ENCODE measurements at places on chromosomes 6 and 20.

DNA sequence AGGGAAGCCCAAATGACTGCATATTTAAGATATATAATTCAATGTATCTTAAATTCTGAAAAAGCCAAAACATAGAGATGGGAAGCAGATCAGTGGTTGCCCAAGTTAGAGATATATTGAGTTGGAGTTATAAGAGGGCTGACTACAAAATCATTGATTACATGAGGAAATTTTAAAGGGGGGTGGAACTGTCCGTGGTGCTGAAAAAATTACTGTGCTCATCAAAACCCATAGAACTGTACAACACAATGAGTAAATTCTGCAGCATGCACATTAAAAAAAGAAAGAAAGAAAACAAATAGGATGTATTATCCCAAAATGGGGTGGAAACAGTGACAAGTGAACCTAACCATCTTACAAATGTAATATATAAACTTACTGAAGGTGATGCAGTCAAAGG lies 100.9 kb downstream of the FUT9 start:
- H3K27me3 ChIP-seq, result no peaks in the 10 kb centered on the region
- H3K4me3 ChIP-seq, result no peak overlapping the region
- DNase-seq, result no peak
- H3K4me1 ChIP-seq, result no peaks in the 10 kb centered on the region
- no peaks in the 10 kb centered on the region for H3K36me3 ChIP-seq
- no peak overlapping the region for H3K27ac ChIP-seq

DNA sequence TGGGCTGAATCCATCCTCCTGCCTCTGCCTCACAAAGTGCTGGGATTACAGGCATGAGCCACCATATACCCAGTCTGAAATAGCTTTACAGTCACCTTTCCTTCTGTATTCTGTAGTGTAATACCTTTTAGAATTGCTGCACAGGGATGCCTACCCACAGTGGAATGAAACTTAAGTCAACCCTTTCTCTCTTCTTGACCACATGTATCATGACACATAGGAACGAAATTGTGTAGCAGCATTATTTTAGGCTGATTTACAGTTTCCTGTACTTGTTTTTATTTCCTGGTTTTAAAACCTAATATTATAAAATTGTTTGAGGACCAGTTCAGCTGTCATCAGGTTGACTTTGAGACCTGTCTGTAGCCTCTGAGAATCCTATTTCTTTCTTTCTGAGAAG lies 297.8 kb downstream of the ZFAND3 start:
- no peaks in the 10 kb centered on the region for H3K27me3 ChIP-seq
- no peak overlapping the region for H3K27ac ChIP-seq
- H3K4me1 ChIP-seq, result no peaks in the 10 kb centered on the region
- no peak overlapping the region for H3K4me3 ChIP-seq
- peaks cover 4% of the 10 kb centered on the region for H3K36me3 ChIP-seq
- DNase-seq, result no peak

DNA sequence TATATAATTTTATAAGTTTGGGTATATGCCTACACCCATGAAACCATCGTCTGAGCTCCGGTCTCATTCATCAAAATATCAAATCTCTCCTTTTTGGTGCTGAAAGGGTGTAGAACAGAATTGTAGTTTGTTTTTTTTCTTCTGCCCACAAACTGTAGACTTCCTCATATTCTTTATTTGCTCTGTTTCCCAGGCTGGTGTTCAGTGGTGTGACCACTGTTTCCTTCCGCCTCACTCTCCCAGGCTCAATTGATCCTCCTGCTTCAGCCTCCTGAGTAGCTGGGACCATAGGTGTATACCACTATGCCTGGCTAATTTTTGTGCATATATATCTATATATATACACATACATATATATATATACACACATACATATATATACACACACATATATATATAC lies 139.6 kb upstream of the HCRTR2 start:
- H3K4me1 ChIP-seq, result no peaks in the 10 kb centered on the region
- H3K36me3 ChIP-seq, result no peaks in the 10 kb centered on the region
- no peak overlapping the region for H3K27ac ChIP-seq
- no peak overlapping the region for H3K4me3 ChIP-seq
- DNase-seq, result no peak
- H3K27me3 ChIP-seq, result no peaks in the 10 kb centered on the region

- no peak overlapping the region for H3K27ac ChIP-seq
- no peaks in the 10 kb centered on the region for H3K4me1 ChIP-seq
- DNase-seq, result no peak
Observed at GRCh38 chr6:51303338-51303737, 484.7 kb downstream of the TFAP2B start.

GRCh38 chr6:9540126-9540525 lies 874.7 kb downstream of the TFAP2A start:
- no peak overlapping the region for H3K4me3 ChIP-seq
- H3K27me3 ChIP-seq, result no peaks in the 10 kb centered on the region
- DNase-seq, result no peak
- H3K36me3 ChIP-seq, result no peaks in the 10 kb centered on the region
- H3K4me1 ChIP-seq, result no peaks in the 10 kb centered on the region
- H3K27ac ChIP-seq, result no peak overlapping the region

DNA sequence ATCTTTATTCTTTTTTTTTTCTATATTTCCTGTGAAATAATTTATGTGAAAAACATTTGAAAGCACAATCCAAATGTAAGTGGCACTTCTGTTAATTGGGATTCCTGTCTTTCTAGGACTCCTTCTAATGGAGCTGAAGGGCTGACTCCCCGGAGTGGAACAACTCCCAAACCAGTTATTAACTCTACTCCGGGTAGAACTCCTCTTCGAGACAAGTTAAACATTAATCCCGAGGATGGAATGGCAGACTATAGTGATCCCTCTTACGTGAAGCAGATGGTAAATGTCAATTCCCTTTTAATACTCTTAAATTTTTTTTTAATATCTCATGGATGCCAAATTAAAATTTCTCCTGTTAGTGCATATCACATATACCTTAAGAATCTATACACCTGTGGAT lies 35.0 kb downstream of the CDC5L start:
- no peak overlapping the region for H3K27ac ChIP-seq
- DNase-seq, result no peak
- H3K4me1 ChIP-seq, result no peaks in the 10 kb centered on the region
- H3K4me3 ChIP-seq, result no peak overlapping the region

DNA sequence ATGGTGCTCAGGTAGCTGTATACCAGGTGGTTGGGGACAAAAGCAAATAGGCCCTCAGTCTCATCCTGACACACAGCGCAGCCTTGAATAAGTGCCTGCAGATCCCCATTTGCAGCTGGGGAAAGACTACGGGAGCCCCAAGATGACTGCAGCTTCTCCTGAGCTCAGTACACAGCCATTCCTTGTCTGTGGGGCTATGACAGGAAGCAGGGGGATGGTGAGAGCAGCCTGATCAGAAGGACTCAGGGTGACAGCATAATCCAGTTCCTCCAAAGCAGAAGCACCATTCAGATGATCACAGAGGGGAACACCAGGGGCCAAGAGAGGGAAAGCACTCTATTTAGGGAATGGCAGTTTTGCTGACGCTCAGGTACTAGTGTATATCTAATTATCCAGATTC lies 104.8 kb upstream of the MOCS1 start:
- no peak overlapping the region for H3K4me3 ChIP-seq
- no peaks in the 10 kb centered on the region for H3K27me3 ChIP-seq
- H3K27ac ChIP-seq, result no peak overlapping the region

DNA sequence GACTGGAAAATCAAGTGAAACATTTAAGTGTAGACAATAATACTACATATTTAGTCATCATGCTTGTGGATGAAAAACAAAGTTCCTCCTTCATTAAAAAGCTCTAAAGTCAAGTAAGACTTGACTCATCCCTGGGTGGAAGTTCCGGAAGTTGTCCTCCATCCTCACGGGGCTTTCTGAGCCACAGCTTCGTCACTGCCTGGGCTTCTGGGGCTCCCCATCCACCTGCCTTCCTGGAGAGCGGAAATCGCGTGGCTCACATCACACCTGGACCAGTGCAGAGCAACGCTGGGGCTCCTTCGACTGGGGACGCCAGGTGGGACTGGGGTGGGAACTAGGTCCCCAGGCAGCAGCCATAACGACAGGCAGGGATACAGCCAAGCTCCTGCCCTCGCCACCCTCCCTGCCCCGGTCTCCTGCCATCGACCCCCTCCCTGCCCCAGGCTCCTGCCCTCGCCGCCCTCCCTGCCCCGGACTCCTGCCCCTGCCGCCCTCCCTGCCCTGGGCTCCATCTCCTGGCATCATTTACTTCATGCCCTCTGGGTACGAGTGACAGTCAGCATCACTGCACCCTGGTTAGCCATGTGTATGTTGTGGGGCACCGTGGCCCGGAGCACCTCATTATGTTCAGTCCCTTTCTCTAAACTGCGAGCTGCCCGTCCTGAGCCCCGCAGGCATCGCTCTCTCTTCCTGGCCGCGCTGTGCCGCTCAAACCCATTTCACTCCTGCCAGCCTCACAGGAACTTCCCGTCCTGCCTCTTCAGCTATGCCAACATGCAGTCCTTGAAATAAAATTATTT lies 12.9 kb downstream of the THBS2 start:
- H3K4me1 ChIP-seq, result peaks cover 3% of the 10 kb centered on the region
- DNase-seq, result no peak
- peak overlapping the region; percentile 57 for H3K27ac ChIP-seq
- peaks cover 59% of the 10 kb centered on the region for H3K36me3 ChIP-seq
- H3K27me3 ChIP-seq, result no peaks in the 10 kb centered on the region

DNA sequence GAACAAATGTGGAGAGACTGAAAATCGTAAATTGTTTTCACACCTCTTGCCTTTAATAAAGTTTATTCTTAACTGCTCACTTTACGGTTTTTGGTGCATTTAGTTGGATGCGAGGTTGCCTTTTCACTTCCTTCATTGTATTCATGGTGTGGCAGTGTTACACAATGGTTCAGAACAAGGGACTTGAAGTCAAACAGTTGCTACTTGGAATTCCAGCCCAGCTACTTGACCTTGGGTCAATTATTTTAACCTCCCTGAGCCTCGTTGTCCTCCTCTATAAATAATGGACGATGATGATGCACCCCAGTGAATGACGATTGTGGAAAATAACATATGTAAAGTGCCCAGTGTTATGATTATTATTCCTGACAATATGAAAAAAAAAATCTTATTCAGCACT lies 72.3 kb downstream of the CARMIL1 start:
- peaks cover 7% of the 10 kb centered on the region for H3K4me1 ChIP-seq
- H3K36me3 ChIP-seq, result no peaks in the 10 kb centered on the region
- no peaks in the 10 kb centered on the region for H3K27me3 ChIP-seq
- peak overlapping the region; percentile 10 for H3K27ac ChIP-seq

DNA sequence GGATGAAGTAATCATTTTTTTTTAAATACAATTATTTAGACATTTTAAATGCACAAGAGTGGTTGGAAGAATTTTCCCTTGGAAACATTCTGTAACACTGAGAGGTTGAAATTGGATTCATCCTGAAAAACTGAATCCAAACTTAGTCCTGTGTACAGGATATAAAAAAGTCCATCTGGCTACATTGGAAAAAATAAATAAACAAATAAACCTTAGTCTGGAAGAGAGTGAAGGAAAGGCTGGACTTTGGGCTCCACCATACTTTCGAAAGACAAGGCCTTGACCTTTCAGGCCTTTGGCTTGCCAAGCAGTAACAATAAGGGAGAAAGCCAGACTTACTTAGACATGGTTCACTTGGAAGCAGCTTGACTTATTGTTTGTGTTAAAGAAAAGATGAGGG lies 664.3 kb downstream of the TENT5A start:
- H3K36me3 ChIP-seq, result no peaks in the 10 kb centered on the region
- no peak overlapping the region for H3K4me3 ChIP-seq
- H3K27ac ChIP-seq, result no peak overlapping the region
- DNase-seq, result no peak

DNA sequence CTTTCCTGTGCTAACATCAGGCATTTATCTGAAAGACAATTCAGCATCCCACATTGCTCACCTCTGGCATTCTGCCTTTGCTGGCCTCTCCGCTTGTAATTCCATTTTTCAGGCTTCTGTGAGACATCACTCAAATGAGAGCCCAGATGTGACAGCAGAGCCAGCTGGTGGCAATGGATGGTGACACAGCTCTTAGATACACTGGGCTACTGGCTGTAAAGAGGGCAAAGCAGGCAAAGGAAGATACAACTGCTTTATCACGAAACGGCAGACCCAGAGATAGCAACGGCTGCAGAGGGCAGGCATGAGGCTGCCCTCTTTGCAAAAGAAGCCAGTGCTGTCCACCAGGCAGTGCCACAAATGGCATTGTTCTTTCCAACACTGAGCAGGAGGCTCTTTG lies 329.8 kb downstream of the KIF16B start:
- no peaks in the 10 kb centered on the region for H3K27me3 ChIP-seq
- H3K4me1 ChIP-seq, result no peaks in the 10 kb centered on the region
- no peak for DNase-seq

- no peaks in the 10 kb centered on the region for H3K27me3 ChIP-seq
- DNase-seq, result peak; percentile 93
- peak overlapping the region; percentile 36 for H3K4me3 ChIP-seq
- peak overlapping the region; percentile 78 for H3K27ac ChIP-seq
Observed at GRCh38 chr6:157198425-157199279, 124.7 kb downstream of the TMEM242 start.

DNA sequence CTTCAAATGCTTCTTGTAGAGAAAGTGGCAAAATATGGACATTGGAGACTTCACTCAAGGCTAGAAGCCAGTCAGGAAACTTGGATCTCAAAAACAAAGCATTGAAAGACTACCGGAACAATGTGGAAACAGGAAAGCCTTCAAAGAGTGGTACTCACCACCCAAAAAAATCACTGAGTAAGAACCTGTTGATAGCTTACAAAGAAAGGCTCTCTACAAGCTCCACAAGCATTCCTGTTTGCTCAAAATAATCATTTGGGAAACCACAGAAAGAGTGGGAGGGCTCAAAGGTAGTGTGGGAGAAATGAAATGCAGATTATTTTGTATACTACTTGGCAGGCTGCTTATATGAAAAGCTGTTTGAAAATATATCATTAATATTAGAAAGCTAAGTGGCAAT lies 9.5 kb upstream of the DST start:
- peaks cover 27% of the 10 kb centered on the region for H3K4me1 ChIP-seq
- H3K4me3 ChIP-seq, result no peak overlapping the region
- DNase-seq, result no peak
- peak overlapping the region; percentile 54 for H3K27ac ChIP-seq
- H3K36me3 ChIP-seq, result peaks cover 5% of the 10 kb centered on the region

DNA sequence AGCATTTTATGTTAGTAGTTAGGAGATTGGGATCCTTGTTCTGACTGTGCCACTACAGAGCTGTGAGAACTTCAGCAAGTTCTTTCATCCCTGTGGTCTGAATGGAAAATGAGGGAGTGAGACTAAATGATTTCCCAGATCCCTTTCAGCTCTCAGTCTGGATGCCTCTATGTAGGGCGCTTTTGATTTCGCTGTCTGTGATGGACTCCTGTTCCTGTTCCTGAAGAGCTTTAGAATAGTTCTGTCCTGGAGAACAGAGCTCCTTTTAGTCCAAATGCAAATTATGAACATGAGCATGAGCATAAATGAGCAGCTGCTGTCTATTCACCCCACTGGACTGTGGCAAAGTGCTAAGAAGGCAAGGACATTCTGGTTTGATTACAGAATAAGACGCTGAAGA lies 61.4 kb upstream of the NT5E start:
- H3K27ac ChIP-seq, result no peak overlapping the region
- no peaks in the 10 kb centered on the region for H3K36me3 ChIP-seq
- DNase-seq, result no peak
- no peaks in the 10 kb centered on the region for H3K27me3 ChIP-seq
- no peak overlapping the region for H3K4me3 ChIP-seq
- H3K4me1 ChIP-seq, result no peaks in the 10 kb centered on the region

All from ascending aorta (tissue), 2 donors.